Pancreas (tissue), 10 donors: ENCODE measurements at places on chromosomes 2 and 18. TPM values are rescaled to one million over a fixed set of nuclear protein-coding genes. Genes with fewer than 3 reads are reported as not detected.

- no peak overlapping the region for H3K27ac ChIP-seq
- no peak for DNase-seq
- no peaks in the 10 kb centered on the region for H3K4me1 ChIP-seq
- no peaks in the 10 kb centered on the region for H3K27me3 ChIP-seq
Measured at GRCh38 chr18:60684843-60685513, 312.4 kb upstream of the MC4R start.

DNA sequence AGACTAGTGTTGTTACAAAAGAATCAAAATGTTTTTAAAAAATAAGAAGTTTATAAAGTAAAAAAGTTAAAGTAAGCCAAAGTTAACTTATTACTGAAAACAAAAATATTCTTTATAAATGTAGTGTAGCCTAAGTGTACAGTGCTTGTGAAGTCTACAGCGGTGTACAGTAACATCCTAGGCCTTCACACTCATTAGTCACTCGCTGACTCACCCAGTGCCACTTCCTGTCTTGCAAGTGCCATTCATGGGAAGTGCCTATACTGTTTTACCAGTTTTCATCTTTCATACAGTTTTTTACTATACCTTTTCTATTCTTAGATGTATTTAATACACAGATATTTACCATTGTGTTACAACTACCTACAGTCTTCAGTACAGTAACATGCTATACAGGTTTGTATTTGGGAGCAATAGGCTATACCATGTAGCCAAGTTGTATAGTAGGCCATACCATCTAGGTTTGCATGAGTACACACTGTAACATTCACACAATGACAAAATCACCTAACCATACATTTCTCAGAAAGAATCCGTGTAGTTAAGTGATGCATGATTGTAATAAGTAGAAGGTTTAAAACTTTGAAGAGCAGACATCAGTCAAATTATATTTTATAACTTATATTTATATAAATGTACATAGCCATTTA lies 13.4 kb downstream of the SERPINB7 start:
- H3K27me3 ChIP-seq = no peaks in the 10 kb centered on the region
- no peak overlapping the region for H3K27ac ChIP-seq
- no peaks in the 10 kb centered on the region for H3K4me1 ChIP-seq

GRCh38 chr18:53458268-53458667 lies 766.2 kb downstream of the MBD2 start:
- H3K36me3 ChIP-seq = no peaks in the 10 kb centered on the region
- H3K27ac ChIP-seq = no peak overlapping the region
- no peak overlapping the region for H3K4me3 ChIP-seq
- DNase-seq = no peak

- H3K36me3 ChIP-seq = no peaks in the 10 kb centered on the region
- H3K27ac ChIP-seq = no peak overlapping the region
- H3K27me3 ChIP-seq = no peaks in the 10 kb centered on the region
- no peak for DNase-seq
- no peak overlapping the region for H3K4me3 ChIP-seq
- H3K4me1 ChIP-seq = no peaks in the 10 kb centered on the region
Measured at GRCh38 chr2:49165662-49166061, 11.3 kb upstream of the FSHR start.

GRCh38 chr2:223668302-223668998 lies 66.3 kb upstream of the SCG2 start:
- H3K27me3 ChIP-seq = no peaks in the 10 kb centered on the region
- DNase-seq = no peak
- no peaks in the 10 kb centered on the region for H3K4me1 ChIP-seq
- H3K36me3 ChIP-seq = no peaks in the 10 kb centered on the region
- H3K4me3 ChIP-seq = no peak overlapping the region
- no peak overlapping the region for H3K27ac ChIP-seq

DNA sequence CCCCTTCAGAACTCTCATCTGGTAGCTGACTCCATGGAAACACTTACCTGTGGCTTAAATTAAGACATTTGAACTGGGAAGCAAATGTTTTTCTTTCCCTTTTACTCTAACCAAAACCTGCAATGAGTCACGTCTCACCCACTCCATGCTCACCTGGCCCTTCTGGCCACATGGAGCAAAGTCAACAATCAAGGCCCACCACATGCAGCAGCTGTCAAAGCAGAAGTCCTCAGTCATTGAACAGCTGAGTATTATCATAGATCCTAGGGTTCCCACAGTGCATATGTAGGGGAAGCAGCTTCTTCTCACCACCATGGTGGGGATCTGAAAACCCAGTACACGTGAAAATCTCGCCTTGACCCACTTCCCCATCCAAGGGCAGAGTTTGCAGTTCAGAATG lies 12.3 kb upstream of the MEP1B start:
- no peaks in the 10 kb centered on the region for H3K36me3 ChIP-seq
- H3K27ac ChIP-seq = no peak overlapping the region

DNA sequence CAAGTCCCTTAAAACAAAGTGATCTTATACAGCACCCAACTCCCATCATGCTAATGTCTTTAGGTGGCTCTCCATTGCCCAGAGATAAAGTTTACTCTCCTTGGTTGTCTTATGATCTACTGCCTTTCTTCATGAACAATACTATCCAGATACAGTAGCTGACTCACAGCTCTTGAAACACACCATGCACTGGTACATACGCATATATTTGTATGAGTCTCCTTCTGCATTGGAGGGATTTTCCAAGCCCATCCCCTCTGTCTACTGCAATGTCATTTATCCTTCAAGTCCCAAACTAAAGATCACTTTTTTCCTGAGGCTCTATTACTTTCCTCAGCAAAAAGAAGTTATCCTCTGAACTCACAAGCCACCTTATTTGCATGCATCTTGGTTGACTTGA lies 84.7 kb upstream of the LRATD1 start:
- H3K36me3 ChIP-seq = no peaks in the 10 kb centered on the region
- no peaks in the 10 kb centered on the region for H3K27me3 ChIP-seq
- no peak overlapping the region for H3K4me3 ChIP-seq

DNA sequence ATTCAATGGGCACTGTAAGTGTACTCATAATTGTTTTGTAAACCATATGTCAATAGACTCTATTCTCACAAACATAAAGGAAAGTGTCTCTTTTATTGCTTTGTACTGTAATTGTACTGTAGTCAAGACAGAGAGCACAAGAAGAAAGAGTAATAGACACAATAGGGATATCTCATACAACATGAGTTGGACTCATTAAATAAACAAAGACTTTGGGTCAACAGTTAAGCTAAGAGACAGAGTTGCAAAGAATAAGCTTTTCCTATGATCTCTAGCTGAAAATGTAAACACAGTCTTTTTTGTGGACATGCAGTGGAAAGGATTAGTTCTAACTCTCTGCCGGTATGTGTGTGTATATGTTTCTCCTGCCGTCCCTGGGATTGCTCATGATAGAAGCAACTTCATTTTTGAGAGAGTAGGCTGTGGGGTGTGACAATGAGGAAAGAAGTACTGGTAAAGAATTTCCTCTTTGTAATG lies 13.9 kb upstream of the KYNU start:
- H3K4me1 ChIP-seq = no peaks in the 10 kb centered on the region
- no peak overlapping the region for H3K27ac ChIP-seq
- DNase-seq = no peak
- H3K27me3 ChIP-seq = peaks cover 5% of the 10 kb centered on the region
- H3K36me3 ChIP-seq = no peaks in the 10 kb centered on the region

DNA sequence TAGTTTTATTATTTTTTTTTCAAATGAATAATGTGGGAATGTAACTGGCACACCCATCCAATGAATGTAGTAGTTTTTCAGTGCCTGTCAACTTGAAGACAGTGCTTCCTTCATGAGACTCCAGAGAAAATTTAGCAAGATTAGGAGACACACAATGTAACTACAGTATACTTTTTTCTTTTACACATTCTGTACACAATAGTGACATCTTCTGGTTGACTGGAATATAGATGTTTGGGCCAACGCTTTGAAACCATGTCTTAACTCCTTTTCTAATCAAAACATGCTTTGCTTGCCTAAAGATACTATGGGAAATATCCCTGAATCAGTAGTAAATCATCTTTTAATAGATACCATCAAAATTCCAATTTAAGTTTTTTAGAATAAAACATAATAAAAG lies 229.5 kb upstream of the ZC3H15 start:
- H3K4me1 ChIP-seq = no peaks in the 10 kb centered on the region
- no peaks in the 10 kb centered on the region for H3K27me3 ChIP-seq
- H3K27ac ChIP-seq = no peak overlapping the region
- DNase-seq = no peak

DNA sequence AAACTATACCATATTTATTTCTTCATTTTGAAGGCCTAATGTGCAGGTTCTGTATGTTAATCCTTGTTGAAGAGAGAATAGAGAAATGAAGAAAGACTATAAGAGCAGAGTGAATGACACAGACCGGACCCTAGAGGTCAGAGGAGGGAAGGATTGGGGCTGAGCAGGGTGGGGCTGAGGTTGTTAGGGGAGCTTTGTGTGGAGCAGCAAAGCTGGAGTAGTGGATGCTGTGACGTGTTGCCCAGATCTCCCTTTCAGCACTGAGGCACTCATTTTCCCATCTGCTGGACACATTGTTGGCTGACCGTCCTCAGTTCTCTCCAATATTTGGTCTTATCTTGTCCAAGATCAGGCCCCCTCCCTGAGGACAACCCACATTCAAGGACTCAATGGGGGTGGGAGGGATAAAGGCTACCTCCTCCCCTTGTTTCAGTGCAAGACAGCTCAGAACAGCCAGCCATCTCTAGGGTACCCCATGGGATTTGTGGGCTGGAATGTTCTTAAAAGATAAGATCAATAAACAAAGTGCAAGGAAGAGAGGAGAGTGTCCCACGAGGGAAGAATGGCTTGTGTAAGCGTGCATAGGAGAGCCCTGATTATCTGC lies 143.6 kb downstream of the TDRD15 start:
- H3K4me3 ChIP-seq = no peak overlapping the region
- no peak overlapping the region for H3K27ac ChIP-seq
- no peaks in the 10 kb centered on the region for H3K36me3 ChIP-seq
- no peaks in the 10 kb centered on the region for H3K27me3 ChIP-seq
- DNase-seq = no peak
- no peaks in the 10 kb centered on the region for H3K4me1 ChIP-seq

DNA sequence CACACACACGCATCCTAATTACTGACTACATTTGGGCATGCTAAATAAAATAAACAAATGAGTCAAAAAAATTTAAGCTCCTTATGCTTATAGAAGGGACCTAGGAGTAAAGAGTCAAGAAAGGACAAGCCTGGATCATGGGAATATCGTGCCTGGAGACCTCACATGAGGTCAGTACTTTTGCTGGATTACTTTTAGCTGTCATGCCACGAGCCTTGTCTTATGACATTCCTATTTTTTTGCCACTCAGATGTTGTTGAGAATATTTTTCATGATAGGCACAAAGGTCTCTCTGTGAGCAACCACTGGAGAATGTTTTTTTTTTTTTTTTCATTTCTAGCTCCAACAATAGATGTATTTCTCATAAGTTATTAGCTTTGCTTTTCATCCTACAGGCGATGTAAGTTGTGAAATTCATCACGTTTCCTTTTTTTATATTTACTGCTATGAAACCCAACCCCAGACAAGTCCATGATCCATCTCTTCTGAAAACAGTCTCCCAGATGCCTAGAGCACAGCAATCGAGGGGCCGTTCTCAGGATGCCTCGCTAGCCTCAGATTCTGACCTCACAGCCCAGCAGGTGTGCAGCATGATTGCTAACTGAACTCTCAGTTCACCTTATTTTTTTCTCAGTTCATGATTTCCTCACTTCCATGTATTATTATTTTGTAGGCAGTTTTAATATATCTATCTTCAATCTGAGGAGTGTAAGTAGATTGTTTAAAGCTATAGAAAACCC lies 464.5 kb downstream of the IRS1 start:
- H3K4me3 ChIP-seq = no peak overlapping the region
- DNase-seq = no peak
- H3K27me3 ChIP-seq = no peaks in the 10 kb centered on the region
- H3K36me3 ChIP-seq = no peaks in the 10 kb centered on the region
- no peaks in the 10 kb centered on the region for H3K4me1 ChIP-seq
- no peak overlapping the region for H3K27ac ChIP-seq

- H3K4me1 ChIP-seq = no peaks in the 10 kb centered on the region
- no peak overlapping the region for H3K27ac ChIP-seq
- H3K27me3 ChIP-seq = no peaks in the 10 kb centered on the region
- H3K36me3 ChIP-seq = no peaks in the 10 kb centered on the region
- H3K4me3 ChIP-seq = no peak overlapping the region
- DNase-seq = no peak
Measured at GRCh38 chr2:165957030-165957675, 3.6 kb upstream of the TTC21B start.

GRCh38 chr18:6482198-6482977 lies 67.7 kb upstream of the L3MBTL4 start:
- H3K4me3 ChIP-seq = no peak overlapping the region
- H3K4me1 ChIP-seq = no peaks in the 10 kb centered on the region
- H3K27me3 ChIP-seq = no peaks in the 10 kb centered on the region
- DNase-seq = peak; percentile 78
- peak overlapping the region; percentile 20 for H3K27ac ChIP-seq

GRCh38 chr2:233519787-233520611 lies 46.6 kb downstream of the USP40 start:
- peaks cover 27% of the 10 kb centered on the region for H3K36me3 ChIP-seq
- no peak for DNase-seq
- H3K4me1 ChIP-seq = no peaks in the 10 kb centered on the region

DNA sequence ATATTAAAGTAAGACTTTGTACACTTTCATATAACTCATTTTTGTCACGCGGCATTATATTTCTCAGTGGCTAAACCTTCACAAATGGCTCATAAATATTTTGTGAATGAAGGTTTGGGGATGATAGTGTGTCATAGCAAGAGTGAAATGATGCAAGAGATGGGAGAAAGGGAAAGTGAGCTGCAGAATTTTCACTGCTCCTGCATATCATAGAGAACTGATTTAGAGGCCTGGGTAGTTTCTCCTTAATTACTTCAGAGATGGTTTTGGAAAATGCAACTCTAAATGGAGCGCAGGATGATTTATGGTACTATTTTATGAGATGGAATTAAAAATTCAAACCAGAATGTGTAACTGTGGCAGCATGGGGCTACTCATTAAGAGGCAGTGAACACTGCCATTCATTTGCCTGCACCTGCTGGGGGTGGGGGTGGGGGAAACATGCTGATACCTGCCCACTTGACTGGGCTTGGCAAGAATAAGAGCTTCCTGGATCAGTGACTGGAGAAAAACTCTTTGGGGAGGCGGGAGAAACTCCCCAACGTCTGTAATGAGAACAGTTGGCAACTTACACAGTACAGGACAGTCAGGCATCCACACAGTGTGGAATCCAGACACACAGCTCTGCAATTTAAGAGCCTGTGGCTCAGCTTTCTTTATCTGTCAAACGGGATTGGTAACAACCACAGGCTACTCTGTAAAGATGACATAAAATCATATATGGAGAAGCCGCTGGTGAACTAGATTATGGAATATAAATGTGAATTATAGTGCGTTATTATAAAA lies 941.9 kb downstream of the SLC4A3 start:
- no peaks in the 10 kb centered on the region for H3K27me3 ChIP-seq
- no peak overlapping the region for H3K27ac ChIP-seq
- no peaks in the 10 kb centered on the region for H3K4me1 ChIP-seq

Gene TET3
- total RNA-seq = 4.7 TPM

Gene CYP26B1
- total RNA-seq = 0.67 TPM

Gene INPP5D
- 1.1 TPM for total RNA-seq

Gene BOLL
- not detected for total RNA-seq

Gene THOC1
- 7.3 TPM for total RNA-seq

Gene SIX2
- total RNA-seq = 3.2 TPM

Gene HOXD8
- total RNA-seq = 0.35 TPM

Gene KCNS3
- 7.6 TPM for total RNA-seq

Gene GTF2A1L
- not detected for total RNA-seq

Gene EML6
- total RNA-seq = 1.6 TPM

Gene MPP4
- total RNA-seq = not detected
